ENCODE measurements at places on chromosomes 5 and 9.

- no peak for DNase-seq
Measured at GRCh38 chr9:137295238-137295811, 6.7 kb downstream of the NRARP start.

- DNase-seq = no peak
Measured at GRCh38 chr5:135971701-135972100, 16.9 kb upstream of the LECT2 start.

DNA sequence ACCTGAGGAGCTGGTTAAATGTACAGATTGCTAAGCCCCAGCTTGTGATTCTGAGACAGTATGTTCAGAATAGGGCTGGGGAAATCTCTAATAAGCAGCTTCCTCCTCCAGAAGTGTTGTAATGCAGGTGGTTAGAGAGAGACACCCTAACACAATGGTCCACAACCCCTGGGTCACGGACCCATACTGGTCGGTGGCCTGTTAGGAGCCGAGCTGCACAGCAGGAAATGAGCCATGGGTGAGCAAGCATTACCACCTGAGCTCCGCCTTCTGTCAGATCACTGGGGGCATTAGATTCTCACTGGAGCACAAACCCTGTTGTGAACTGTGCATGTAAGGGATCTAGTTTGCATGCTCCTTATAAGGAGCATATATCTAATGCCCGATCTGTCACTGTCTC, 61.8 kb downstream of the SLC36A1 start:
- peak; percentile 55 for DNase-seq

DNA sequence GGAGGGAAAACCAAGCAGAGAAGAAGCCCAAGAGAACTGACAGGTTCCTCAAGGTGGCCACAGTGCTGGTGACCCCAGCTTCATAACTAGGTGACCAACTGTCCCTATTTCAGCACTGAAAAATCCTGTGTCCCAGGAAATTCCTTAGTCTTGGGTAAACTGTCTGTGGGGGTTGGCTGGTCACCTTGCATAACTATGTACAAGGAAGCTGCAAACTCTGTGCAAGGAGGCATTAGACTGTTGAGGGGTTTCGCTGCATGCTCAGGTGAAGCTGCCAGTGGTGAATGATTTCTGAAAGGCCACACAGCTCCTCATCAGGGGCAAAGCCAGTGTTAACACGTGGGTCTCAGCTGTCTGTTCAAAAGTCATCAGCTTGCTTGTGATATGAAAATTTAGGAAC, 36.9 kb downstream of the PCSK5 start:
- no peak for DNase-seq

DNA sequence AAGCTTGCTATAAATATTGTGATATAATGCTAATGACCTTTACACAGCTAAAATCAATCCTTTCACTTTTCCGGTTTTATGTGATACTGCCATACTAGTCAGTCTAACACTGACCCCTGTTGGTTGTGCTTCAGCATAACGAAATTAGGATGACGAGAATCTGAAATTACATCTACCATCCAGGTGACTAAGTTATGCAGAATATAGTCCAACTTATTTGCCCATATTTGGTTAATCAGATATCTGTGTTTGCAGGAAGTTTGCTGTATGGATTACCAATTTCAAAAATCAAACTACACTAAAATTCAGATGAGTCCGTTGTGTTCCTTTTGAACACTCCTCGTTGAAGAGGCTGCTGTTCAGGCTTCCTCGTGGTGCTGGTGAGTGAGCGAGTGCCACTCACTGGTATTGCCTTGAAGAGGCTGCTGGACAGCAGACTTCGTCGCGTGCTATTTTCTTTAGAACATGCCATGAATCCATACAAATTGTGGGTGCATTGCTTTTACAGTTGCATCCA, 32.5 kb downstream of the TENT4A start:
- DNase-seq = no peak

DNA sequence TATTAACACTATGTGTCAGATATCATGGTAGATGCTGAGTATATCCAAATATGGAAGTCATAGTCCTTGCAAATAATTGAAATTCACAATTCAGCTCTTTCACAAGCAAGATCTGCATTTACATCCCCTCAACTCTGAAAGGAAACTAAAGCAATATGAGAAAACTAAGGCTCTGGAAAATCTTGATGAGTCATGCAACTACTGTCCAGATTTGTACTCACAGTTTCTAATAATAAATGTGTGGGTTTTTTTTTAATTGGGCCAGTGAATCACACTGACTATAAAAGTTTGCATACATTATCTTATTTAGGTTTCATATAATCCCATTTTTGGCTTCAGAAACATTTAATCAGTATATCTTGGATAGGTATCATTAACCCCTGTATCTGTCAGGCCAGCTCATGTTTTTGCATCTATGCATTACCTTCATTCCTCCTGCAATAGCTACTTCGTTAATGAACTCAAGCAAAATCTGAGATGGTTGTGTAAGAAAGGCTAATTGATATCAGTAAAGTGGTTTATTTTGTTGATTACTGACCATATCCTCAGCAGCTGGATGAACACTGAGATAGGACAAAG, 58.7 kb upstream of the PRR16 start:
- DNase-seq = no peak

- peak; percentile 84 for DNase-seq
Measured at GRCh38 chr5:181217111-181217802, 5.8 kb upstream of the TRIM41 start.

DNA sequence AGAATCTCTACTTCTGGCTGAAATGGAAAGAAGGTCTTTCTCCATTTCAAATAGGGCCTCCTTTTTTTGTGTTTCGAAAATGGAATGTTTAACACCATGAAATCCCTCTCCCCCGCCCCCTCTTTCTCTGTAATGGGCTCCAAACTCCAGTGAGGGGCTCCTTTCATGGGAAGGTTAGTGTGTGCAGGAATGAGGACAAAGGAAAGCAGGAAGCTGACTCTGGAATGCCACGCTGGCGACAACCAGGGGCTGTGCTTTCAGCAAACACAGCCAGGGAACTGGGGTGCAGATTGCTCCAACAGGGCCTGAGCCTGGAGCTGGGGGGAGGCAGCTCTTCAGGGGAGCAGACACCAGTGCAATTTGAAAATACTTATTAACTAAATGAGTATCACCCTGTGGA, 82.8 kb downstream of the CRB2 start:
- DNase-seq = peak; percentile 69

- DNase-seq = peak; percentile 51
Measured at GRCh38 chr9:89798547-89799120, 193.8 kb downstream of the GADD45G start.

GRCh38 chr9:35718721-35719511, 13.1 kb downstream of the TLN1 start:
- DNase-seq = no peak

- no peak for DNase-seq
Measured at GRCh38 chr9:98554752-98555151, 154.0 kb downstream of the GABBR2 start.

DNA sequence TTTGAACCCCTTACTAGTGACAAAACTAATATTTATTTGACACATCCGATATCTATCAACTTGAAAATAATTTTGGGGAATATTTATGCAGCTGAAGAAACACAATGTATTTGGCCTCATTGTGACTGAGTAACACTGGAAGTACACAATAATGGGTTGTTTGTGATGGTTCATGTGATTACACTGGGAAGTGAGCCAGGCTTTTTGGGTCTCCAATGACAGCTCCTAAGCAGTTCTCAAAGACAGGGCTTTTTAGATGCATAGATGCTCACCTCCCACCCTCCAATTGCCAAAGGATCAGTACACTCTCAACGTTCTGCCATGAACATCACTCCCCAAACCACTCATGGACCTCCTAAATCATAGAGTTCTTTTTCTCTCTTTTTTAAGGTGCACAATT, 170.0 kb downstream of the SLC24A2 start:
- no peak for DNase-seq

DNA sequence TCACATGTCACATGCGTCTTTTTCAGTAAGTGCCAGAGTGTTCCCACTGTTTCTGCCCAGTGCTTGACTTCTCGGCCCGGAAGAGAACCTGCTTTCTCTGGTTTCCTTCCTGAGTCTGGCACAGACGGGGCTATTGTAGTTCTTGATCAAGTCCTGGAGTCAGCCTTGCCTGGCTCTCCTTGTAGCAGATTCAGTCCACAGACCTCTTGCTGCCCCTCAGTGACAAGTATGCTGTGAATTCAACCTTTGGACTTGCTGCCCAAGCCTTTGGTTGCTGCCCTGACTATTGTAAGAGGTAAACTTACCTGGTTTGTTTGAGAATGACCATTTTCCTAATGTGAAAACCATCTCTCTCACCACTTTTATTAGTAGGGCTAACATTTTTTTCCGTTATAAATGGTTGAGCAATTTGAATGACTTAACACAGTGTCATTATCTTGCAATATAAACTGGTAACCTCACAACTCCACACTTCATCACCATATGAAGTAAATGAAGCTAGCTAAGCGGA, 24.7 kb downstream of the ZBTB34 start:
- DNase-seq = peak; percentile 44

DNA sequence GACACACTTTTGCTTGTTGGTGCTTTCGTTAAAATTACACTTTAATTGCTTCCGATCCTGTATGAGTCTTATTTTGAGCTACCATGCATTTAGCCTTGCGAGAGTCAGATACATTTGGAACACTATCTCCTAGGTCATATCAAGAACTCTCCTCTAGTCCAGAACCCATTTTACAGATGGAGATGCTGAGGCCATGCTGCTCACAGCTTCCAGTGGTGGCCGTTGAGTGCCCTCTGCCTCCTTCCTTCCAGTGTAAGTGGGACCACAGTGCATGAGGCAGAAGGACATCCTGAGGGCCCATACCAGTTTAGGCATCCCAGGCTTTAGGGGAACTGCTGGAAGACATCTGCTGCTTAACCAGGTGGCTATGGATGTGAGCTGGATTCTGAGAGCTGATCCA, 6.9 kb downstream of the CCNI2 start:
- no peak for DNase-seq

DNA sequence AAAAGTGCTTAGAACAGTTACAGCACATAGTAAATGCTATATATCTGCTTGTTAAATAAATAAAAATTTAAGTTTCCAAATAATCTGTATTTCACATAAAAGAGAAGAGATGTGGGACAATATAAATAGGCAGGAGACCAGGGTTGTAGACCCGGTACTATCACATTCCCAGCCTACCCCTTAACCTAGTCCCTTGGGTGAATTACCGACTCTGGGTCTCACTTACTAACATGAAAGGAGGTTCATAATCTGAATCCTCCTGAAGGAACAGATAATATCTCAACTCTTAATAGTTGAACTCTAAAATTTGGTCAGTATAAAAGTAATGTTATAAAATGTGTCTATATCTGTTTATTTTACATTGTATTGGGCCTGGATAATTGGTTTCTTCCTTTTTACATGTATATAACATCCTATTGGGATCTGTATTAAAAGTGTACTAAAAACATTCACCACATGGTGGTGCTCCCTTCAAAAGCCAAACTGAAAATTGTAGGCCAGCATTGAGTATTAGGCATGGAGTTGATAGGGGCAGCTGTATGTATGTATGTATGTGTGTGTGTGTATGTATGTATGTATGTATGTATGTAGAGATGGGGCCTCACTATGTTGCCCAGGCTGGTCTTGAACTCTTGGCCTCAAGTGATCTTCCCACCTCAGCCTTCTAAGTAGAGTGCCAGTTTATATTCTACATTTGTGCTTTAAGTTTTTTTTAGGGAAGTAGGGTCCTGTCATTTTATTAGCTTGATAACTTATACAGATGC, 64.2 kb upstream of the ABL1 start:
- no peak for DNase-seq

- no peak for DNase-seq
Measured at GRCh38 chr9:441126-441525, 226.5 kb downstream of the DOCK8 start.

DNA sequence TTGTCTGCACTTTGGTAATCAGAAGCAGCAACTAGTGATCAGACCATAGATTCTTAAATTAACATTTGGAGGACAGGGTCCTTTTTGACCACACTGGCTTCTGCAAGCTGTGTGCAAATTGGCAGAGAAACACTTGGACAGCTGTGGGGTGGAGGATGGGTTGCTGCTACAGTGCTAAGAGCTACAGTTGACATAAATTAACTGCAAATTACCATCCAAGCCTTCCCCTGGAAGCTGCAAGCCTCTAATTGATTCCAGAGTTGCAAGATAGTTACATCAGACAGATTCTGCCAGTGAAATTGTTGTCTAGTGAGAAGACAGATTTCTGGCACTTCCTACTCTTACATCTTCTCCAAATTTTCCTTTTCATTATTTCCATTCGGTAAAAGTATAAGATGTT, 517.7 kb downstream of the DIRAS2 start:
- no peak for DNase-seq

GRCh38 chr5:134902071-134902801, 2.7 kb upstream of the PCBD2 start:
- DNase-seq = no peak

- DNase-seq = peak; percentile 71
Measured at GRCh38 chr9:136138566-136138965, 19.9 kb upstream of the TMEM250 start.

DNA sequence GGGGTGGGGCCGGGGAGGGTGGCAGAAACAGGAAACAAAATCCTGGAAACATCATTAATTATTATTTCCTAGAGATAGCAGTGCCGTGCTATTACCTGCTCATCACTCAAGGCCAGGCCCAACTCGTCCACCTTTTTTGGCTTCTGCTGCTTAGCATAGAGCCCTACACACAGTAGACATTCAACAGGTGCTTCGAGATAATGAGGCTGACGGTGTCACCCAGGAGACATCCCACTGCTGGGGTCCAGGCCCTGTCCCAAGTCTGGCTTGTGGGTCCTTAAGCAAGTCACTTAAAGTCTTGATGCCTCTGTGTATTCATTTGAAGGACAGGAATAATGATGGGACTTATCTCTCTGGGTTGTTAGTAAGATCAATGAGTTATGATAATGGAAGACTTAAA, 506.6 kb downstream of the BNC2 start:
- DNase-seq = peak; percentile 80

DNA sequence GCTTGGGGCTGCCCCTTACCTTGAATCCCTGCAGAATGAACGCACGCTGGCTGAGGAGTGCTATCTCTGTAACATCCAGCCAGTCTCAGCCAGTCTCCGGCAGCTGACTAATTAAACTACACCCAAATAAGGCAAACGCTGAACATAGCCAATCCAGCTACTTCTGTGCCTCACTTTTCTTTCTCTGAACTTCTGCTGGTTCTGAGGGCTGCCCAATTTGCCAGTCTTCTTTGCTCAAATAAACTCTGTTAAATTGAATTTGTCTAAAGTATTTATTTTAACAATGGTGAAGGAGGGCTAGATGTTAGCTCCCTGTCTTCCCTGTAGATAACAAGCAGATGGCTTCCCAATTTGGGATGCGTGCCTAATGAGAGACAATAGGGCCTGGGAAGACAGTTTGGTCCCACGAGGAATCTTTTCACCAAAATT, 154.0 kb upstream of the NFIL3 start:
- DNase-seq = no peak
